ENCODE measurements at places on chromosomes 6 and 20.
A peak's percentile ranks its signal among the peaks of the same experiment; 100 is the strongest.

- no peak for DNase-seq
These were observed 152.8 kb downstream of the CARMIL1 start for GRCh38 chr6:25431975-25432307.

- peak; percentile 84 for DNase-seq
These were observed at the start of gene HDAC2 for GRCh38 chr6:113970805-113971676. Gene HDAC2, minus strand, starts transcription at chr6:113971148. Its CDS starts 240 bp downstream, at chr6:113970908.

- DNase-seq: no peak
These were observed 30.9 kb upstream of the ENPP5 start for GRCh38 chr6:46201702-46202101.

GRCh38 chr6:79627422-79627821, 3.7 kb upstream of the SH3BGRL2 start:
- DNase-seq: no peak

- no peak for DNase-seq
These were observed 59.9 kb downstream of the ENPP1 start for GRCh38 chr6:131867744-131868143.

DNA sequence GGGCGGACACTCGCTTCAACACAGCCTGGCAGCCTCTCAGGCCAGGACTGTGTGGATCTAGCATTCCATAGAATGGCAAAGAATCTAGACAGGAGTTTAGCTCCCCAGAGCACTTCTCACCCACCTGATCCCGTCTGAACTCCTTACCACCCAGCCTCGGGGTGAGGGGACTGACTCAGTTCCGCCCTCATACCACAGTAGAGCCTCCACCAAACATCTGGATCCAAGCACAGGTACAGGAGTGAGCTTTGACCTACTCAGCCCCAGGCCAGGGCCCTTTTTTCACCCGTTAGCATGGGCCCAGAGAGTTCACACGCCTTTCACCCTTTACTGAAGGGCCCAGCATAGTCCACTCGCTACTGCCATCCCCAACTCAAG, 715 bp downstream of the PSMF1 start:
- no peak for DNase-seq

DNA sequence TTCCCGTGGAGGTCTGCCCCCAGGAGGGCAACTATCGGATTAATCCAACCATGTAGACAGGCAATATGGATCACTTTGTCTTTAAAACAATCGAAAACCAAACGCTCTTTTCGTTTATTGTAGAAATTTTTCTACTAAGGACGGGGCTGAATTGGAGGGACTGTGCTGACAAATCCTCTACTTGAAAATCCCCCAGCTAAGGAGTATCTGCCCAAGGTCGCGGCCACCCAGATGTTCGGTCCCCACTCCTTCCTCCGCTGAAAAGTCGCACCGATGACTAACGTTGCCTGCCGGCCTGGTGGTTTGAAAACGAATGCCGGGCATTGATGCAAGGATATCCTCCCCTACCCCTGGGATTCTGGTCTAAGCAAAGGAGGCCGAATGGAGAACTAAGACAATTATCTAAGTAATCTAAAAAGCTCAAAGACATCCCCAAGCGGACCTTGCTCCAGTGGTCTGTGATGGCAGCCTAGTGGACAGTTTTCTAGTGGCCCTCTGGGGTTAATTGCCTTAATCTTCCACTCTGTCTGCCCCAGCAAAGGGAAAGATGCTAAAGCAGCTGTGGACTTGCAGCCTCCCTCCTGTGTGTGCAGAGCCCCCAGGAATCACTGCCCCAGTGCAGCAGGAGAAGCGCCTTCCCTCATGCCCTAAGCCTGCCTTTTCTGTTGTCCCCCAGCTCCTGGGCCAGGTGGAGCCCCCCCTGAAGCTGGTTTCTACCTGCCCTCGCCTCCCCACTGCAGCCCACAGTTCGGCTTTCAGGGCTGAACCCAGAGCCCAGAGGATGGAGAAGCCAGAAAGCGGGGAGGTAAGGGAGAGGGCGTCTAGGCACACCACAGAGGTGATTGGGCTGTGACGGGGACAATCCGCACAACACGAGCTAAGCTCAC, 3.6 kb upstream of the FOXC1 start:
- DNase-seq: no peak

- DNase-seq: no peak
These were observed 171.6 kb upstream of the ZNF184 start for GRCh38 chr6:27644528-27644927.

DNA sequence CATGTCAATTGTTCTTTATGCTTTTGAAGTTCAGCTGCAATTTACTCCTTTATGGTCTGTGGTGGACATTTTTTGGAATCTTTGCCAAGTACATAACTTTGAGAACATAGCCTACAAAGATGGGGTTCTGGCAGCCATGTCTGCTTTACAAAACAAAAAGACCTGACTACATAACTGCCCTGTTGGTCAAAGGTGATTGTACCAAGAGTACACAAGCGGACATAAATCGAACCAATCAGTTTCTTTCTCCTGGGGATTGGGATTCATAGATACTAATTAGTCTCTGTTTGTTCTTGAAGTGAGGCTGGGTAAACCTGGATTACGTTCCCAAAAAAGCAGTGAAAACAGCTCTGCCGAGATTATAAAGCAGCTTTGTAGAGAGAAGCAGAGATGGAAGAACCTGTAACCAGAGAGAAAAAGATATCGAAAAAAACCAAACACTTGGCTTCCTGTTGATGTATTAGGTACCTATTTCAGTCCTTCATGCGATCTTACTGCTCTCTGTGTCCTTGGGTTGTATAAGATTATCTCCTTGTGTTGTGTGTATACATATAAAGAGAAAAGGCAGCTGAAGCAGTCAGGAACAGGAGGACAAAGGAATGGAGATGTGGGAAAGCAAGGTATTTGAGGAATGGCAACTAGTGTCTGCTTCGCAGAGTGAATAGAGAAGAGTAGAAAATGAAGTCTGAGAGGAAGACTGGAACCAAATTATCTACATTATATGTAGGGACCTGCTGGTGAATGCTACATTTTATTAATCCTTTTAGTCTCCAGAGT, 2.7 kb upstream of the ZFAND3 start:
- DNase-seq: no peak

GRCh38 chr20:49557449-49557848, 10.5 kb downstream of the PTGIS start:
- DNase-seq: no peak

GRCh38 chr20:22584922-22585785, 782 bp upstream of the FOXA2 start:
- no peak for DNase-seq

DNA sequence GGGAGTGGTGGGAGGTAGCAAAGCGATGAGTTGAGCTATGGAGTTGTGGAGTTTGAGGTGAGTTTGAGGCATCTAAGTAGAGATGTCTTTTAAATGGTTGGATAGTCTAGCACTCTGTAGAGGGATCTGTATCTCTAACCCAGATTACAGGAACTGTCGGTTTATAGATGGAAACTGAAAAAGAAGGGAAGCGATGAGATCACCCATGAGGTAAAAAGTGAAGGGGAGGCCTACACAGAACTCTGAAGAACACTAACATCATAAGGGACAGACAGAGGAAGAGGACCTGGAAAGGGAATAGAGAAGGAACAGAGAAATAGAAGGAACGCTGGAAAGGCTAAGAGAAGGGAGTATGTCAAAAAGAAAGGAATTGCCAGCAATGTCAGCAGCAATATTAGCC, 2.5 kb downstream of the HINT3 start:
- DNase-seq: no peak

DNA sequence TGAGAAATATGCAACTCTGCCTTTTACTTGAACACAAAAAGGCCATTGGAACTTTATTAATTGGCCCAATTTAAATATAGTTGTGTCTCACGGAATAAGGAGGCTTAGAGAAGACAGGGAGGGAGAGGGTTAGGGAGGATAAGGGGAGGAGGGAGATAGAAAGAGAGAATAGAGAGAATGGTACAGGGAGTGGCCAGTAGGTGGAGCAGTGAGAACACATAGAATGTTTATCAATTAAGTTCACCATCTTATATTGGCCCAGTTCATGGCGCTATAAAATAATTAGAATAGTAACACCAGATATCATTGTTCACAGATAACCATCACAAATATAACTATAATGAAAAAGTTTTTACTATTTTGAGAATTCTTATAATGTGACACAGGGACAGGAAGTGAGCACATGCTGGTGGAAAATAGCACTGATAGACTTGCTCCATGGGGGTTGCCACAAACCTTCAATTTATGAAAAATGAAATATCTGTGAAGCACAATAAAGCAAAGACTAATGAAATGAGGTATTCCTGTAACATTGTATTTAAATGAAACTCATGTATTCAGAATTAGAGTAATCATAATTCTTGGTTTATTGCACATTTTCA, 374.1 kb upstream of the MANEA start:
- peak; percentile 3 for DNase-seq

DNA sequence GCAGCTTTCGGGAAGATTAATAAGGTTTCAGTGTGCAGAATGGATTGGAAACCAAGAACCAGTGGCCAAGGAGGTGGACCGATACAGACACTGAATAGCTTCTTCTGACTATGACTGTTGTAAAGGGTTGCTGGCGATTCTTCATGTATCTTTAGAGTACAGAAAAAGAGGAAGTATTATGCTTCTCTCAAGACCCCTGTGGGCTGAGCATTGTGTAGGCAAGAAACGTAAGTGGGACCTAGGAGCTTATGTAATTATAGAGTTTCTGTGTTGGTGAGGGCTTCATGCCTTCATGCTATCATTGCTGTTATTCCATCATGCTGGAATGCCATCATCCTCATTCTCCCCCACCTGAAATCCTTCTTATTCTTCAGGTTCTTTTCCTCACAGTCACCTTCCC, 105.4 kb upstream of the AKIRIN2 start:
- no peak for DNase-seq

DNA sequence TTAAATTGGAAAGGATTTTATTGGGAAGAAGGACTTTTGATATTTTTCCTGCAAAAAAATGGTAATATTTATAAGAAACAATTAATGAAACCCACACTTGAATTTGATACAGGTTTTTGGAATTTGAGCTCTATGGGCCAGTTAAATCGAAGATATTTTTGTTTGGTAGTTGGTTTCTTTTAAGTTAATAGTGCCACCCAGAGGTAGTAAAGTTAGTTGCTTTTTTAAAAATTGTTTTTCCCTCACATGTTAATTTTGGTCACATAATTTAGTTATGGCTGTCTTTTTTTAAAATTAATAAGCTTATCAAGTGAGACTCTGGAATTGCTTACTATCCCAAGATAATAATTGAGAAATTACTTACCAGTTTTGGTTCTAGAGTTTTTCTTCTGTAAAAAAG, 7.1 kb downstream of the PRIM2 start:
- DNase-seq: peak; percentile 50
